ENCODE measurements at places on chromosomes 1 and 21.

GRCh38 chr1:44919400-44919799 is 67.0 kb downstream of the EIF2B3 start:
- no peak for DNase-seq

GRCh38 chr1:9233241-9233941 is 1.2 kb upstream of the H6PD start:
- DNase-seq: no peak

- DNase-seq: no peak
Observed at GRCh38 chr1:205162301-205162700, 40.5 kb upstream of the RBBP5 start.

DNA sequence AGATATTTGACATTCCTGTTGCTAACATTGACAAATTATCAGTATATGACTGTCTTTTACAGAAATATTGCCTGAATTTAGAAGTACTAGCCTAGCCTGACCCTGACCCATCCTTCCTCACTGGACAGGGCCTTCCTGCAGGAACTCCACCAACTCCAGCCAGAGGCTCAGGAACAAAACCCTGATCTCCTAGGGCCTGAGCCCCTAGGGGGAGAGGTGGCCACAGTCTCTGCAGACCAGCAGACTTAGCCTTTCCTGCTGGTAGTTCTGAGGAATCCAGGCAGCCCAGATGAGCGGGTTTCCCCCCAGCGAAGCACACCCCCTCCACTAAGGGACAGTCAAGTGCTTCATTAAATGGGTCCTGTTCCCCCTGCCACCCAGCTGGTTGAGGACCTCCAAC is 44.3 kb upstream of the LRIF1 start:
- no peak for DNase-seq

DNA sequence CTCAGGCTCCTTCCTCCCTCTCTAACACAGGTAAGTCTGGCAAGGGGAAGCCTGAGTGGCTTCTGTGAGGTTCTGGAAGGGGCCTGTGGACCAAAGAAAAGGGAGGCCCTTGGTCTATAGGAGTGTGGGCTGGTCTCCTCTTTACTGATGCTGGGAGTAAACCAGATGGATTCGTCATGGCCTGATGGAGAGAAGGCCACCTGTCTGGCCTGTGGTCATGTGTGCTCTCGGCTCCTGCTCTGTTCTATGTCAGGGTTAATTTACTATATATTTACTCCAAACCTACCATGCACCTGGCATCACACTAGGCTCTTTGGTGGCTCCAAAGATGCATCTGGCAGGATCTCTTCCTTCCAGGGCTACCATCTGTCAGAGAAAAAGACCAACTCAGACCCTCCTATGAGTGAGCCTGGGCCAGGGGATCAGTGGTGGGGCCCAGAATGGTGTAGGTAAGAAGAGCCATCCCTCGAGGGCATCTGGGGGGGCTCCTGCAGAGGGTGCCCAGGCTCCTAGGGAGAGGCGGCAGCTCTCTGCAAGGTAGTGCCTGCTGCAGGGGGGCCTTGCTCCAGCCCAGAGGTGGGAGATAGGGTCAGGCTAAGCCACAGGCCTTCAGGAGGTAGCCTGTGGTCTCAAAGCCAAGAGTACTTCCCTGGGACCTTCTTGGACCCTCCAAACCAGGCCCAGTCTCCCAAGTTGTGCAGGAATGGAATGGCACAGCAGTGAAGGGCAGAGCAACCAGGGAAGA is 68.2 kb upstream of the SELENON start:
- no peak for DNase-seq

DNA sequence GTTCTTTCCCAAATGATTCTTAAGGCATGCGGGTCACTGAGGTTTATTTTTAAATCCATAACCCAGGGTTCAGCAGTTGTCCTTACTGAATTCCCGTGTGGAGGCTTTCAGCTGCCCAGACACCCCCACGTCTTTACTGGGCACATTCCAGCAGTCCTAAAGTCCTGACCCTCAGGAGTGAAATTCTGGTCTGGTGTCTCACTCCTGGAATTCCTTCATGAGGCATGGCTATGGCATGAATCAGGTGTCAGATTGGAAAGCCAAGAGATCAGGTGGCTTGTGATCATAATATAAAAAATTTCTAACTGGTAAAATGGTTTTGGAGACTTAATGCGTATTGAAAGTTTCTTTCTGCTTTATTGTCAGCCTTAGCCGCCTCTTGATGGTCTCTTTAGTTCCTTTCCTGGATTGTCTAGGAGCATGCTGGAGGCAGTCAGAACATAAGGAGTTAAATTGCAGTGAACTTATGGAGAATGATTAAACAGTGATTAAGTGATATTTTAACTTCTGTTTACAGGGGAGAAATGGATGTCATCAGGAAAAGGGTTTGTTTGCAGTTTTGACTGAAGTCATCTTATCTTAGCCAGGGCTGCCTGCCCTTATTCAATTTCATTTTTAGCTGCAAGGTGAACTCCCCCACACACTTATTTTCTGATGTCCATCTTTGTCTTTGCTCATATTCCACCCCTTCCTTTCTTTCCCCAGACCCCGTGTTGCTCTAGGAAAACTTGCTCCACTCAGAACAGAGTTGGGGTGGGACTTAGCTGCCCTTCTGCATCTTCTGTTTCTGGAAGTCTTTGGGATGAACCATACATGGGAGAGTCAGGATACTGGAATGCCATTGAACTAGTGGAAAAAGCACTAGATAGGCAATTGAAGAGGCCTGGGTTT is 25.7 kb upstream of the MACF1 start:
- no peak for DNase-seq

- no peak for DNase-seq
Observed at GRCh38 chr1:89620664-89621063, 12.3 kb upstream of the LRRC8C start.

DNA sequence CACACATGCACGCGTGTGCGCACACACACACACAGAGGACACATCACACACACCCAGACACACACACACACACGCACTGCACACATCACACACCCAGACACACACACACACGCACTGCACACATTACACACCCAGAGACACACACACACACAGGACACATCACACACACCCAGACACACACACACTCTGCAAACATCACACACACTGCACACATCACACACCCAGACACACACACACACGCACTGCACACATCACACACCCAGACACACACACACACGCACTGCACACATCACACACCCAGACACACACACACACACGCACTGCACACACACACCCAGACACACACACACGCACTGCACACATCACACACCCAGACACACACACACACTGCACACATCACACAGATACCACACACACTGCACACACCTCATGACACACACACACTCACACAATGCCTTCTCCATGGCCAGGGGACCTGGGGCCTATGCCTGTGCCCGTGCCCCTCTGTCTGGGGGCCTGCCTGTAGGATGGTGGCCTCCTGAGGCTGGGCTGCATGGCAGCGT is 24.4 kb downstream of the CRYAA start:
- DNase-seq: no peak

- no peak for DNase-seq
Observed at GRCh38 chr1:23475641-23476040, 8.3 kb downstream of the ASAP3 start.

- DNase-seq: no peak
Observed at GRCh38 chr1:164659621-164660411, 100.8 kb downstream of the PBX1 start.

DNA sequence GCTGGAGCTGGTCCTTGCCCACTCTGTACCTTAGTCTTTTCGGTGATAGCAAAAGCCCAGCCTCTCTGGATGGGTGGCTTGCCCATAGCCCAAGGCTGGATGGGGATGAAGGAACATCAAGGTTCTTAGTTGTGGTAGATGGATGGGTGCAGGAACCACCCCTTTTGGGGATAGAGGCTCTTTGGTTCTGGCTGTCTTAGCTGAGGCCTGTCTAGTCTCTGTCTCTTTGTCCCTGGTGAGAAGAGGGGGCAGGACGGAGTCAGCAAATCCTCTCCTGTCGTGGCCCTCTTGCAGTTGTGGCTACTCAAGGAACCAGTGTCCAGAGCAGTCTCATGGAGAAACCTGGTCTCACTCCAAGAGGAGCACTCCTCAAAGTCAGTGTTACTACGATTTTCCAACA is 8.5 kb downstream of the VANGL2 start:
- DNase-seq: no peak

GRCh38 chr1:160953030-160953429 is 1.6 kb downstream of the ITLN2 start:
- DNase-seq: no peak

DNA sequence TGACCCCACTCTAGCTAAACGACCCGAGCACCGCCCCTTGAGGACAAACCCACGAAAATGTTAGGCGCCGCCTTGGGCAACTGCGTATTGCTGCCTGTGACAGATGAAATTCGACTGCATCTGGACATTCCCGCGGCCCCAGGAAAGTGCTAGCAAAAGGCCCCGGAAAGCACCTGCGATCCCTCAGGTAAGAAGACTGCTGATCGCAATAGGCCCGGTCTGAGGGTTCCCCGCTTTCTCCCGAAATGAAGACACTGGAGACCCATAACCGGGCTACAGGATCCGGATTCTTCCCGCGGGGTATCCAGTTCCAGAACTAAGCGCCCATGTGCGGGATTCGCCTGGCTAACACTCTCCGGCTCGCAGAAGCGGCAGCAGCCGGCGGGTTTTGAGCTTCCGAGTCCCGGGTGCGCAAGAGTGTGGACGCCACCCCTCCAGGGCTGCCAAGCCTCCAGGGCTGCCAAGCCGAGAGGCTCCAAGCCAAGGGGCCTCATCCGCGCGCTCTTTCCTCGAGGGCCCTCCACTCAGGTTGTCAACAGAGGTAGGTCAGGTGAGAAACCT is 157.9 kb upstream of the NBPF11 start:
- DNase-seq: no peak

- DNase-seq: no peak
Observed at GRCh38 chr1:201185527-201186128, 5.0 kb upstream of the IGFN1 start.

- no peak for DNase-seq
Observed at GRCh38 chr1:12034381-12034801, 15.1 kb downstream of the MIIP start.

- DNase-seq: peak; percentile 18
Observed at GRCh38 chr1:192445839-192446489, 129.2 kb downstream of the RGS21 start.

DNA sequence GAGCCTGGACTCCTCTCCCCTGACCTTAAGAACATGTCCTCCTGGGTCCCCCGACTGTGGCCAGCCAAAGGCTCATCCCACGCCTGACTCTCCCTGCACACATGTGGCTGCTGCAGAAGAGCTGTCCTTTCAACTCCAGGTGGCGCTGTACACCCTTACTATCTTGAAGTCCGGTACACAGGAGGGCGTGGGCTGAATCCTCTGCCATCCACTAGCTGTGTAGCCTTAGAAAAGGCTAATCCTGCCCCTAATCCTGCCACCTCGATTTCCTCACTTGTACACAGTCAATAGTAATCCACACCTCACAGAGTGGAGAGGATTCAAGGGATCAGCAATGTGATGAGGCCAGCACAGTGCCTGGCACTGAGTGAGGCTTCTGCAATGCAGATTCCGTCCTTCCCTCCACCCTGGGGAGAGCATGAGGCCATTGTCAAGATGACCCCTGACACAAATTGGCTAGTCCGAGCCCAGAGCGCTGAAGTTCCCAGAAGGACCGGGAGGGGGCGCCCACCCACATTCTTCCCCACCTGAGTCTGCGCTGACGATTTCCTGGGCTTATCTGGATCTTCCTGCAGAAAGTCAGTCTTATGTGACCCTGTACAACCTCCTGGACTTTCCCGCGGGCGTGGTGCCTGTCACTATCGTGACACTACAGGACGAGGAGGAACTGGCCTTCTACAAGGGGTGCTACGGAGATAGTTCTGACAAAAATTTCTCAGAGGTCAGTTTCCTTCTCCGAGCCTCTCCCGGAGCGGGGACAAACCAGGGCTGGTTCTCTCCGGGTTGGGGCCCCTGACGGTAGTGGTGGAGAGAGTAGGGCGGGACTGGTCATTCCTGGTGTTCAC is 47.1 kb upstream of the DMBX1 start:
- peak; percentile 31 for DNase-seq

Data from GM12864 (cell line).